ENCODE measurements at places on chromosomes 2 and 18.

GRCh38 chr2:88188748-88189147 is 18.6 kb downstream of the THNSL2 start:
- DNase-seq = no peak

DNA sequence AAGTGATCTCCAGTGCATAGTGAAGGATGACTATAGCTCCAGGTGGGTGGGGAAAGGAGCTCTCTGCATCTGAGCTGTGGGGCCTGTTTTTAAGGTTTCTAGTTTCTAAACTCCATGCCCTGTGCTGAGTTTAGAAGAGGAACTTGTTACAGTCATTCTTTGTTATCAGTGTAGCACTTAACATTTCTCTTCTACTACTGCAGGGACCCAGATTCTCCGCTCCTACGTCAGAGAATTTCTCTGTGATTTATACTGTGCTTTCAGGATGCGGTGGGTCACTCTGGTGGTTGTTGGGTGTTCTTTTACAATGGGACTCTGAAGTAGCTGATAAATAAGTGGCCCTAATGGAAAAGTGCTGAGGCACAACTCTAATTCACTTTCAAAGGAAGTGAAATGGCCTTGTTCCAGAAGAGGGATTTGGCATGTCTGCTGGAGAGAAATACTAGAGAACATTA is 122.0 kb downstream of the WDSUB1 start:
- DNase-seq = no peak

DNA sequence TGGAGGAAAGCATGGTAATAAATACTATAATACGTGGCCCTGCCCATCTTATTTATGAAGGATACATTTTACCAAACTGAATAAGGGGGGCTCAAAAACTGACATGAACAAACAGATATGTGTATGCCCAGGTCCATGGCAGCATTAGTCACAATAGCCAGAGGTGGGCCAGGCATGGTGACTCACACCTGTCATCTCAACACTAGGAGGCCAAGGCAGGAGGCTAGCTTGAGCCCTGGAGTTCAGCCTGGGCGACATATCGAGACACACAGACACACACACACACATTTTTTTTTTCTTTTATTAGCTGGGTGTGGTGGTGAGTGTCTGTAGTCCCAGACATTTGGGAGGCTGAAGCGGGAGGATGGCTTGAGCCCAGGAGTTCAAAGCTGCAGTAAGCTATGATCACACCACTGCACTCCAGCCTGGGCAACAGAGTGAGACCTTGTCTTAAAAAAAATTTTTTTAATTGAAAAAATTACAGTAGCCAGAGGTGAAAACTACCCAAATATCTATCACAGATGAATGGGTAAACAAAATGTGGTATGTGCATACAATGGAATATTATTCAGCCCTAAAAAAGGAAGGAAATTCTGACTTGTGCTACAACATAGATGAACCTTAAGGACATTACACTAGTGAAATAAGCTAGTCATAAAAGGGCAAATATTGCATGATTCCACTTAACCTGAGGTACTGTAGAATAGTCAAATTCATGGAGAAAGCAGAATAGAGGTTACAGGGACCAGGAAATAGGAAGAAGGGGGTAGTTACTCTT is 8.0 kb downstream of the ATP8B1 start:
- no peak for DNase-seq

GRCh38 chr2:230512955-230513748 is 97.2 kb downstream of the SP100 start:
- no peak for DNase-seq

GRCh38 chr2:63983986-63984605 is 35.1 kb downstream of the VPS54 start:
- DNase-seq = no peak

DNA sequence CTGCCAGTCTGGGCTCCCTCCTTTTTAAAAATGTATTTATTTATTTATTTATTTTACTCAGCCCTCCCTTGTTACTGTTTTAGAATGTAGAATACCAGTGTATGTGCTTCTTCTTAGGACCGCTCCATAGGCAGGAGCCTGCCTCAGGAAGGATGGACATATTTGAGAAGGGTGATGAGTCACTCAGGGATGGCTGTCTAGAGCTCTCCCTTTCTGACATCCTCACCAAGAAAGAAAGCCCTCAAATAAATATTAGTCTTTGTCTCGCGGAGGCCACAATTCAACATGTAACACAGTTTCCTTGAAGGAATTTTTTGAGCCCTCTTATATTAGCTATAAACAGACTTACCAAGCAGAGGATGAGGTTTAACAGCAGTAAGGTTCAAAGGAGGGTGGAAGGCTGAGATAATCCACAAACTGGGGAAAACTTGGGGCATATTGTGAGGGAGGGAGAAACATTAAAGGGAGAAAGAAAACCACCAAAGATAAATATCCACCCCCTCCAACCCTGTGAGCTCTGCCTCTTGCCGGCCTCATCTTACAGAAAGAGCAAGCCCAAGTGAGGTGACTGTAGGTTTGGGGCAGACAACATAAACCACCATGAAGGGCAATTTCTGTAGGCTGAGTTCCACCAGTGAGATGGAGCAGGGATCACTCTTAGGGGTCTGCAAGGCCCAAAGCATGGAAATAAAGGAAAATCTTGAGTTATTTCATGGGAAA is 163.4 kb downstream of the LRRTM1 start:
- DNase-seq = no peak

GRCh38 chr2:144041612-144042011 is 478.3 kb downstream of the ZEB2 start:
- no peak for DNase-seq

DNA sequence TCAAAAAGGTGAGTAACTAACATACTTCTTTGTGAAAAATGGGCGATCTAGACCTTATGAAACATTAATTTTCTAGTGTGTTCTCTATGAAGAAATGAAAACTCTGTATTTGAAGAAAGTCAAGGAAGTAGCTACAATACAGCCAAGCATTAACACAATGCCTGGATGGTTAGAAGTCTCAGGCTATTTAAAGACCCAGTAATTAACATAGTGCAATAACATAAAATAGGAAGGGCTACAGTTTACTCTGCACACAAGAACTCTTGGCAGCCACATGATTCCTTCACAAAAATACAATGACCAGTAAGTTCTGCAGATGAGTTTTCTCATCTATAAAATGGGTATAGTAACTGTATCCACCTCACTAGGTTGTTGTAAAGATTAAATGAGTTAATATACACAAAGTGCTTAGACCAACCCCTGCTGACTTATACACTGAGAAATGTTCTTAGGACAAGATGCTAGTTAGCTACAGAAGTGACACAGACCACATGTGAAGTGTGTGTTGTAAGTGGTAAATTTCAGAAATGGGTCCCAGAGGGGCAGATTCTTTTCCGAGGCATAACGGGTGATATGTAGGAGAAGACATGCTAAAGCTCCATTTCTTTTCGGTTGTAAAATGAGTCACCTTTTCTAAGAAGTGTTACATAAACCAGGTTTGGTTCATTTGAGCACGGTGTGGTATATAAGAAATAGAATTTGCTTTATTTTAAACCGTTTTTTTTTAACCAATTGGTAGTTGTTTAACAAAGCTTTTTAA is 61.8 kb downstream of the CXCR4 start:
- no peak for DNase-seq

DNA sequence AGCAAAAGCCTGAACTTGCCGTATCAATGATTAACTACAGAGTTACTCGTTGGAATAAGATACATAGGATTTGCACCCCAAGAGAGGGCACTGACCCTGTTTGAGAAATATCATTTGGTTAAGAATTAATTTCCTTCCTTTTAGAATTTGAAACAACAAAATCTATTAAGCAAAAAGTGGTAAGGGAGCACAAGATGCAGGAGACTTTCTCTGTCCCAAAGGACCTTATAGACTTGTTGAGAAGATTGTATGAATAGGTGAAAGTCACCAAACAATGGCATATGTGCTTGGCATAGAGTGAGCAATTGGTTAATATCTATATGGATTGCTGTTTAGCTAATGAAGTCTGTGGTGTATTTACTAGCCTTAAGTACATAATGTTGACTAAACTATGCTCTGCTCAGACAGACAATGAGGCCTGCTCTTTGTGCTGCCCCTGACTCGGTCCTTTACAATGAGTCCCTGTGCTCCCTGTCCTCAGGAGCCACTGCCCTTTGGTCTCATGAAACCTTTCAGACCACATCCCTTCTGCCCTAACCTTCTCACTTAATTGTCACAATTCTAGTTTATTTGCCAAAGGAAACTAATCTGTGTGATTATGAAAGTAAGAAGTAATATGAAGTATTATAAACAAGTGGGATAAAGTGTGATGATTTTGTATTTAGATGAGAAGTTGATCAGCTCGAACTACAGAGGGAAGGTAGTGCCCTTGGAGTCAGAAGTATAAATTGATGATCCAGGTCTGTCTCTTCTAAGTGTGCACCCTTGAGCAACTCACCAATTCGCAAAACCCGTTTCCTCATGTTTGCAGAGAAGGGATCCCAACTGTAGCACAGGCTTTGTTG is 21.2 kb upstream of the HNMT start:
- DNase-seq = no peak

DNA sequence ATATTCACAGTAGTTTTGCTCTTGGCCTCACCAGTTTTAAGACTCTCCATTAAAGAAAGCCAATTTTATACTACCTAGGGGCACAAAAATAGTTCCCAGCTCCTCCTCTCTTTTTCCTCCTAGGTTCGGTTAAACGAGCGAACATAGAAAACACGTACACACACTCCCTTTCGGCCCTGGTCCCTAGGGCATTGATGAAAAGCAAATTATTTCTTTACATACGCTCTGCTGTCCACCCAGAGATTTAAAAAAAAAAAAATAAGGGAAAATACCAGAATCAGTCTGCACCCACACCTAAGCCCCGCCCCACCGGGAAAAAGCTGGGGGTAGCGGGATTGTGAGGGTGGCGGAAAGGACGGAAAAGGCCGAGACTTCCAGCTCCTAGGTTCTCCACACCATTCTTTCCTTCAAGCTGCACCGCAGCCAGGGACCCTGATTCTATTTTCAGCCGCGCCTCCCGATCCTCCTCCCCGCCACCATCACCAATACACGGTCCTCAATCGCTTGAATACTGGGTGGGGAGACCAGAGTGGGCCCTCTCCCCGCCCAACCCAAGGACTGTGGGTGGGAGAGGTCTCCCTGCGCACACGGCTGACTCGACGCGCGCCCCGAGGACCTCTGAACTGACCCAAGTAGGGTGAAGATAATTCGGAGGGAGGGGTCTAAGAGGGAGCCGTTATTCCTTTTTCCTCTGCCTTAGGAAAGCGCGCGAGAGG is 769 bp downstream of the ATF2 start:
- peak; percentile 1 for DNase-seq

GRCh38 chr2:237603718-237604362 is 13.3 kb upstream of the RAB17 start:
- DNase-seq = no peak

GRCh38 chr2:241393524-241394196 is 37.6 kb downstream of the FARP2 start:
- DNase-seq = no peak

GRCh38 chr2:15932394-15933183 is 7.8 kb upstream of the MYCN start:
- no peak for DNase-seq

- no peak for DNase-seq
Measured at GRCh38 chr2:42047488-42048298, at the start of gene PKDCC. TSS of gene PKDCC (plus strand) at chr2:42048021. CDS start at chr2:42048200, 179 bp downstream.

- DNase-seq = no peak
Measured at GRCh38 chr2:122692400-122693083, 937.1 kb downstream of the TSN start.

DNA sequence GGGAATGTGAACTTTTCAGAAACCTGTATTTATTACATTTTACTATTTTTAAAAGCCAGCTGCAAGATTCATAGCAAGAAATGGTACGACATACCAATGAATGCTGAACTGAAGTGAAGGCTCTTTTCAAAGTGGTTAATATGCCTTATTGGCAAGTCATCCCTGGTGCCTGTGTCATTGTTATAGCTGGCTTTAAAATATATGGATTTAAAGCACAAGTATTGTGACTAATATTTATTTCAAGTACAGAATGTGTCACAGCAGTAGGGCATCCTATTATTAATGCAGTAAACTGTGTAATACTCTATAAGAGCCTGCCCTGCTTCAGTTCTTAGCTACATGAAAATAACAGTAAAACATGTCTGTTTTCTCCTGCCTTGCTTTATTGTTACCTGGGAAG is 10.8 kb downstream of the TSHZ1 start:
- no peak for DNase-seq
